ENCODE measurements at places on chromosomes 12 and 14.

DNA sequence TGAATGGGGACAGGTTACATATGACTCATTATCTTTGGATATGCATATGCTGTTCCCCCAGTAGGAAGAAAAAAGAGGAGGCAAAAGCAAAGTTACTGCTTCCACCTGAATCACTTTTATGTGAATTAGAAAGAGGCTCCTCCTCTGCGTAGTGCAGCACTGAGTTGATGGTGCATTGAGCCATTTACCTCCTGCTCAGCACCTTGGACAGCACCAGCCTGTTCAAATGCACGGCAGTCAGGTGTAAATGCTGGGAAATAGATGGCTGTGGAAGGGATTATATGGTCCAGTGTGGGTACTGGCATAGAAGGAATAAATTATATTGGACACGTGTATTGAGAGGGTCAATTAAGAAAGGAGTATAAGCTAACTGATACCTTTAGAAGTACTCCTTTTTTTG, 541.9 kb upstream of the SEL1L start:
- no peak for DNase-seq

- DNase-seq, result no peak
These were observed 46.1 kb downstream of the RNFT2 start for GRCh38 chr12:116784238-116784612.

DNA sequence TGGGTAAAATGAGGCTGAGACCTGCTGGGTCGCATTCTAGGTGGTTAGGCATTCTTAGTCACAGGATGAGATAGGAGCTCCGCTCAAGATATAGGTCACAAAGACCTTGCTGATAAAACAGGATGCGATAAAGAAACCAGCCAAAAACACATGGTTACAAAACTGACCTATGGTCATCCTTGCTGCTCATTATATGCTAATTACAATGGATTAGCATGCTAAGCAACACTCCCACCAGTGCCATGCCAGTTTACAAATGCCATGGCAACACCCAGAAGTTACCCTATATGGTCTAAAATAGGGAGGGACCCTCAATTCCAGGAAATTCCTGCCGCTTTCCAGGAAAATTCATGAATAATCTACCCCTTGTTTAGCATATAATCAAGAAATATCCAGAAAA, 132.4 kb downstream of the BRMS1L start:
- DNase-seq, result no peak

- no peak for DNase-seq
These were observed 35.3 kb upstream of the STRAP start for GRCh38 chr12:15846887-15847286.

DNA sequence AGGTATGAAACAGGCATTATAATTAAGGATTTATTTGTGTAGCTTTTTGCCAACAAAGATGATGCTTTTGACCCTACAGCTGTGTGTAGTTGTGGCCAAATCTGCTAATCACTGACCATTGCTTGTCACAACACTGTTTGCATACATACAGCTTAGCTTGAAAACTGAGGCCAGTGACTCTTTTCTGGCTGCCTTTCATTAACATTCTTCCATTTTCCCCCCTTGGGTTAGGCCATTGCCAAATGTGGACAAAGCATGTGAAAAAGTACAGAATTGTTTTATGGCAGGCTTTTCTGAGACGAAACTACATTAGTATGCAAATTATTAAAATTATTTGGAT, 263.3 kb downstream of the SLC16A7 start:
- no peak for DNase-seq

GRCh38 chr14:61811882-61812346, 49.7 kb downstream of the SNAPC1 start:
- no peak for DNase-seq

DNA sequence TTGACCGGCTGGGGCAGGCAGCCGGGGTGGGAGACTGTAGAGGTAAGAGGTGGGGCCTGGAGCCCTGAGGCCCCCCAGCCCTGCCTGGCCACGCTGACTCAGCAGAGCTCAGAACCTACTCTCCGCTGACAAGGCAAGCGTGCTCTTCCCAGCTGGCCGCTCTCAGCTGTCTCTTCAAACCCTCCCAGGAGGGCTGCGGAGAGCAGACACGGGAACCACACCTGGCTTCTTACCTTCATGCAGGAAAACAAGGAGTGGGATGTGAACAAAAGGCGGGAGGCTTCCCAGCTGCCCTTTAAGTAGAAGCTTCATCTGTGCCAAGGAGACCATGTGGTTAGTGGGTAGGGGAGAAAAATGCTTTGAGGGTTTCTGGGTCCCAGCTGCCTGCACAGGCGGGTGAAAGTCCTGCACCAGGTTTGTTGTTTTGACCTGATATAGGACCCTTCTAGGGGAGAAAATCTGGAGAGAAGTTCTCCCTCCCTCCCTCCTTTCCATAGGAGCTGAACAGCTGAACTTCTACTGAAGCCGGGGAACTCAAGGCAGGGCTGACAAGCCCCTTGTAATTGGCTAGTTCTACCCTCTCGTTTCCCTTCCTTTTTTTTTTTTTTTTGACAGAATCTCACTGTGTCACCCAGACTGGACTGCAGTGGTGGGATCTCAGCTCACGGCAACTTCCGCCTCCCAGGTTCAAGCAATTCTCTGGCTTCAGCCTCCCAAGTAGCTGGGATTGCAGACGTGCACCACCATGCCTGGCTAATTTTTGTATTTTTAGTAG, 12.8 kb upstream of the TESC start:
- DNase-seq, result no peak

DNA sequence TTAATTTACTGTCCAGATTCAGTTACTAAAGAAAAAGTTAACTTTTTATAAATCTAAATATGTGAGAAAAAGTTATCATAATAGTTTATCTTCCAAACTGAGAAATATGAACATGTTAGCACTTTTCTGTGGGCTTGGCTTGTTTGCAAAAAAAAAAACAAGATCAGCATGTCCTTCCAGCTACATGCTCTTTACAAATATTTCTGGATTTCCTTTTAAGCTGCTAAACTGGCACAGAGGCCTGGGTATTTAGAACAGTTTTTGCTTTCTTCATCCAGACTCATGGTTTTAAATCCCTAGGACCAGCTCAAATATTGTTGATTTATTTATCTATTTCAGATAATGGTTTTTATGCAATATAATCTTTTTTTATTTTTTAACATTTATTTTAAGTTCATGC, 1444.5 kb upstream of the FLRT2 start:
- DNase-seq, result no peak

DNA sequence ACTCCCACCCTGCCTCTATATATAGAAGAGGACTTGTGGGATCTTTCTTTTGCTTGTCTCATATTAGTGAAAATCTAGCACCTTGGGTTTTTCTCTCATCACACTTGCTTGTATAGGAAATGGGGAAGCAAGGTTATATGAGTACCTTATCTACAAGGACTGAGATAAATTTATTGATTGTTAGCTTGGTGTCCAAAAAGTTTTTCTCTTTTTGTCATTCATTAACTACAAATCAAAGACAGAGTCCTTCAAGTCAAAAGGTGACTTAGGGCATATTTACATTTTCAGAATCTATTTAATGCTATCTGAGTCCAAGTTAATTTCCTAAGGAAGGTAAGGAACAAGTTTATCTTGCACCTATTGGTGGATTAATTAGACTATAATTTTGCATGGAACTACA, 92.7 kb downstream of the SNAPC1 start:
- no peak for DNase-seq

DNA sequence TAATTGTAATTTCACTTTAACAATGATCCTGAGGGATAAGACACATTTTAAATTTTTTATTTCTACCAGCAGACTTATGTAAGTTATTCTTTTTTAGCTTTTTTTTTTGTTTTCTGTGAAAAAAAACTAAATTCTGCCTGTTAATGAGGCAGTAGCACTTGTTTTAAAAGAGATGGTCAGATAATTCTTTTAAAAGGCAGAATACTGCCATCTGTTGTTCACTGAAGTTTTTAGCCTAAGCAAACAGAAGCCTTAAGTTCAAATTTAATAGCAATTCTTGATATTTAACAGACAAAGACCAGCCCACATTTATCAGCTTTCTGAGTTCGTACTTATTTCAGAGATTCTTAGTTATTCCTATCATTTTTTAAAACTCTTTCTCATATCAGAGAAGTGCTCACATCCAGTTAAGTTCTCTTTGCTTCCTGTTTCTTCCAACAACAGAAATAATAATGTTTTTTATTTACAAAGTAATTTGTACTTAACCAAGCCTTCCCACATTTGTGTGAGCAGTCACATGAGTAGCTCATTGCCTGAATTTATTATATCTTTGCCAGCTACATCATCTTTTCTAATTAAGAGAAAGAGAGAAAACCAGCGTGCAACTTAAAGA, 93.4 kb upstream of the SLCO1C1 start:
- DNase-seq, result peak; percentile 9

DNA sequence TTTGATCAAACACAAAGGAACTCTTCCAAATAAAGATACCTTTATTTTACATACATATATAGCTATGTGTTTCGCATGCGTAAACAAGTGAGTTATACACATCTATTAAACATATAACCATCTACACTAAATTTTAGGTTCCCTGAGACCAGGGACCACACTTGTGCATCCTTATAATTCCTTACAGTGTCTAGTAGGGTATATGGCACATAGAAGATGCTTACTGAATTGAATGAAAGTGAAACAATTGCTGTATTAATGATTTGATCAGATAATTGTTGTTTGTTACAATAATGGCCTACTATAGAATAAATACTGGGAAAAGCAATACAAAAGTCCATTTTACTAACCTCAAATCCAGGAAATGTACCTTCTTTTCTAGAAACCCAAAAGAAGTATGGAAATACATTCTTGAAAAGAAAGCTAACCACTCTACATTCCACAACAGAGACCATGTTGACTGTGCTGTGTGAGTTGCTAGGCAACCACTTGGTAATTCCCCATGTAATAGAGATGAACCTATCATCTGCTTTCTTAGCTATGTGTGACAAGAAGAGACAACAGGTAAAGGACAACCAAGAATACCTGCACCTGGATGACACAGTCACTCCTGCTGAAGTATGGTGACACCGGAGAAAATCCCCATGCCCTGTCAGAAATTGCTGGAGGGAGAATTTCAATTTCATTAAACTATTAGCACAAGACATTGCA, 11.9 kb upstream of the CIPC start:
- DNase-seq, result no peak

DNA sequence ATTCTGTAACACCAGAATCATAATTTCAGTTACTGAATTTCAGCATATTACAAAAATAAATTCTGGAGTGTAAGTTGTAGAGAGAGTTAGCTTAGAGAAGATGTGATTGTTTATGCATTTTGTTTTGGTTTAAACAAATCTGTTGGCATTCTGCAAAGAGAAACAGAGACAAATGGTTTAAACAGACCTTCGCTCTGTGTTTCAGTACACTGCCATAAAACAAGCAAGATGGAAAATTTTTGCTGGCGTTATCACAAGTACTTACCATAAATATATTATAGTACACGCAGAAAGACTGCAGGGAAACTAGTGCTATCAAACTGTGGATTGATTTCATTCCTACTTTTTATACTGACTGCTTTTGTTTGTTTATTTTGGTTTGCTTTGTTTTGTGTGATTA, 850.3 kb upstream of the FOXG1 start:
- no peak for DNase-seq

GRCh38 chr12:19624491-19624890, 185.2 kb downstream of the AEBP2 start:
- DNase-seq, result no peak

DNA sequence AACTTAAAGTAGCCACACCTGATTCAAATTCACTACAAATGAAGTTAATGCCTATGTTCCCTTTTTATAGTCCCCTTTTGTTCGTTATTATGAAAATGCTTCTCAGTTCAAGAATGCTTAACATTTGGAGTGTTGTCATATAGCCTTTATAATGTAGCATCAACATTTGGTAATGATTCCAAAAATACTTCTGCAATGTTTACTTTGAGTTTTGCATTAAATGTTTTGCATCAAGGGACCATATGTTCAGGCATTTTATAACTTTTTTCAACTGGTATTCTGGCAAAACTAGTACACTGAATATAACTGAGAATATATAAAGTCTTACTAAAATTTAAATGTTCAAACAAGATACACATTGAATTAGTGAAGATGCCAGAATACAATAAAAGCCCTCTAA, 209.6 kb upstream of the SLC16A7 start:
- no peak for DNase-seq

DNA sequence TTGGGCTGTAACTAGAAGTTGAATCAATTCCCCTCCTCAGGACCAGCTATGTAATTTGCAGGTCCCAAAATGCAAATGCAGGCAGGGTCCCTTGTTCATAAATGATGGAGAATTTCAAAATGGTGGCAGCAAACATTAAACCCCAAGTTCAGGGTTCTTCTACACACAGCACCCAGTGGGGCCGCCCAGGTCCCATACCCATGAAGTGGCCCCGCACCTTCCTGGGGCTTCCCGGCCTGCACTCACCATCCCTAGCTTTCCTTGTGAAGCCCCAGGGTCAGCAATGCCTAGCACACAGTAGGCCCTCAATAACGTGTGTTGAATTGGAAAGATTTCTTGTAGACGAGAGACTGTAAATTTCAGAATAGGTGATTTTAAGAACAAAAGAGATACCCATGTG, 76.0 kb downstream of the NTF3 start:
- DNase-seq, result no peak

GRCh38 chr12:52601671-52602070, 408 bp upstream of the KRT72 start:
- no peak for DNase-seq

DNA sequence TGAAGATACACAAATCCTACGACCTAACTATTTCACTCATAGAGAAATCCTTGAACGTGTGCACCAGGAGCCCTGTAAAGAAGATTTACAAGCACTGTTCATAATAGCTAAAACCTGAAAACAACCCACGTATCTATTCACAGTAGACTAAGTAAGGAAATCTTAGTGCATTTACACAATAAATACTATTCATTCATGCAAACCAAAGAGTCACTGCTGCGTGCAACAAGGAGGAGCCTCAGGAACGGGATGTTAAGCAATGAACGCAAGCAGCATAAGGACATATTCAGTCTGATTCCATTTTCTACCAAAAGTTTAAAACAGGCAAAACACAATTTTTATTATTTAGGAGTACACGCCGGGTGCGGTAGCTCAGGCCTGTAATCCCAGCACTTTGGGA, 176.6 kb downstream of the TTC7B start:
- DNase-seq, result no peak

- no peak for DNase-seq
These were observed 29.8 kb downstream of the LGMN start for GRCh38 chr14:92718664-92719063.

DNA sequence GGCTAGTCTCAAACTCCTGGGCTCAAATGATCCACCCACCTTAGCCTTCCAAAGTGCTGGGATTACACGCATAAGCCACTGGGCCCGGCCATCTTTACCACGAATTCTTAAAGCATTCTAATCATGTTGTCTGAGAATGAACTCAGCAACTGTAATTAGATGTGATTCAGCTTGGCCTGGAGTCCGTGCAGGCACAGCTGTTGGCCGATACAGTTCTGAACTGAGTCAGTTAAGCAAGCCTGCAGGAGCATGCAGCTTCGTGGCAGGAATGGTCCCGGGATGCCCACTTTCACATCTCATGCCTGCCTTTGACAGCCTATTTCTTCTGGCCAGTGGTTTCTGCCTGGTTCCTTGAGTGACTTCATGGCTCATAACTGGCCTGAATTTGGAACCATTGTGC, 194.1 kb downstream of the ANO6 start:
- no peak for DNase-seq

GRCh38 chr14:106277503-106277902, 751.1 kb downstream of the TMEM121 start:
- peak; percentile 4 for DNase-seq
